Daoy (cell line): ENCODE measurements at places on chromosomes 4 and X. TPM values are rescaled to one million over a fixed set of nuclear protein-coding genes. Genes with fewer than 3 reads are reported as not detected.
A peak's percentile ranks its signal among the peaks of the same experiment; 100 is the strongest.

DNA sequence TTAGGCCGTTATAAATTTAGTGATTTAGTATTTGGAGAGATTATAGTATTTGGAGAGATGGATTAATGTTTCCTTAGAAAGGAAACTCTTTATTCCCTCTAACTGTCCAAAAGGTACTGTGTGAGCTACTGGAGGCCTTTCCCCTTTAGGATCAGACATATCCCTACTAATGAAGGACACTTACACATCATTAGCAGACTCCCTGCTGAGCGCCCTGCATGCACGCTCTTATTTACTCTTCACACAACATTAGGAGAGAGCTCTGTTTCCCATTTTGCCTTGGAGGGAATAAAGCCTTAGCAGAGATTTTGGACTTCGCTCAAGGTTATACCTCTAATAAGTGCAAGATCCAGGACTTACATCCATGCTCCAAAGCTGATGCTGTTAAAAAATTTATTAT lies 17.8 kb upstream of the STOX2 start:
- no peak for DNase-seq

- DNase-seq = no peak
These were observed 36.3 kb downstream of the SH3BGRL start for GRCh38 chrX:81238166-81238565.

GRCh38 chr4:77010841-77011354 lies 61.3 kb downstream of the SEPTIN11 start:
- DNase-seq = peak; percentile 28

DNA sequence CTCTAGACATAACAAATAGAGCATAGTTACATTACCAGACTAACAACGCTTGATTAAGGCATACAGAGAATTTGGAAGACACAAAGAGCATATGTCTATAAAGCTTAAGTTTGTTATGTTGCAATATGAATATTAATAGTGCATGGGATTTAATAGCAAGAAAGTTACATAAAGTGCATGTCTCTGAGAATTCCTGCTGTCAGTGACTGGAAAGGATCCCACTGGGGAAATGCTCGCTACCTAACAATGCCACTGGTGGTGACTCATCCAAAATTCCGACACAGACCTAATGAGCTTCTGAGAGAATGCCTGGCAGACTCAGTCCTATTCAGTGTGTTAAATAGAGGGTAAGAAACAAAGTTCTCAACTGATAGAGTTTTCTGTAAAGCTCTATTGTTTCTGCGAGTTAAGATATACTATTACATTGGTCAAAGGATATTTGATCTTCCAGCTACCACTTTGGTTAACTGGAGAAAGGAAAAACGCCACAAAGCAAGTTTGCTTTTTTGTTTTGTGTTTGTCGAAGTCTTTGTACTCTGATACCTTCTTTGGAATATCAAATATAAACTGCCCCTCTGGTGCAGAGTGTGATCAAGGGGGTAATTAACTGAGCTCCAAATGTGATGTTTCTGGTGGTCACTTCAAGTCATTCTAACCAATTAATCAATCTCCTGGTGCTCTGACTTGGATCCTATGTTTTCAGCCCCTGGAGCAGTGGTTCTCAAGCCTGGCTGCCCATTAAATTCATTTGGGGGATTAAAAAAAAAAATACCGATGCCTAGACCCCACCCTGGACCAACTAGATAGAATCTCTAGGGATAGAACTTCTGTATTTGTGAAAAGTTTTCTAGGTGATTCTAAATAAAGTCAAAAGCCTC lies 107.9 kb downstream of the PALLD start:
- peak; percentile 82 for DNase-seq

DNA sequence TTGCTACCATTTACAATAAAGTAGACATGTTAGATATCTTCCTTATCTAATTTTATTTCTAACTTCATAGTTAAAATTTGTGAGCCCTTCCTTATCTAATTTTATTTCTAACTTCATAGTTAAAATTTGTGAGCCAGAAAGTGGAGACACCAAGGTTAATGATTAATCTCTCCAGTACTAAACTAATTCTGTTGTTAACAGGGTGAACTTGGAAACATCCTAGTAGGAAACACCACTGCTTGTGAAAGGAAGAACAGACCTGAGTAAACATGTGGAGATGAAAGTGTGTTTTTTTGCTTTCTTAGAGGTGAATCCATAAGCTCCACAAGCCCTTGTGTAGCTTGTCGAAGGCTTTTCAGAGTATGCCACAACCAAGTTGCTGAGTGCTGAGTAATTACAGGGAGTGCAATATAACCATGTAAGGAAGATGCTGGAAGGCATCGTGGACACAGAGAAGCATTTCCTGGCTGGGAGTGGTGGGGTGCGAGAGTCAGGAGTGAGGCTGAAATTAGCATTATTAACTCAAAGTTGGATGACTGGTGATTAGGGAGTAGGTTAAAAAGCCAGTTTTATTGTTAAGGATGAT lies 118.6 kb upstream of the NEIL3 start:
- DNase-seq = peak; percentile 5

DNA sequence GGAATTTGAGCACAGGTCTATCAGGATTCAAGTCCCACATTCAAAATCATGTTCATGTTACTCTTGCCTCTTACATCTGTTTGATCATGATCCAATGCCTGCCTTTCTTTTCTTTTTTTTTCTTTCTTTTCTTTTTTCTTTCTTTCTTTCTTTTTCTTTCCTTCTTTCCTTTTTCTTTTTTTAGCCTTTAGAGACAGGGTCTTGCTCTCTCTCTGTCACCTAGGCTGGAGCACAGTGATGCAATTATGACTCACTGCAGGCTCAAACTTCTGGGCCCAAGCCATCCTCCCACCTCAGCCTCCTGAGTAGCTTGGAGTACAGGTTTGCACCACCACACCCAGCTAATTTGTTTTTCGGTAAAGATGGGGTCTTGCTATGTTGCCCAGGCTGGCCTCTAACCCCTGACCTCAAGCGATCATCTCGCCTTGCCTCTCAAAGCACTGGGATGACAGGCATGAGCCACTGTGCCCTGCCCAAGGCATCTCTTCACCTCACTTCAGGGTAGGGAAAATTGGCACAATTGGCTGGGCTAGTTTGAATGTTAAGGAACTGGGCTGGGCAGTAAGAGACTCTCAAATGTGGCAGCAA lies 359.2 kb downstream of the FBXW7 start:
- no peak for DNase-seq

GRCh38 chr4:732911-733630 lies 27.4 kb downstream of the PCGF3 start:
- DNase-seq = no peak

GRCh38 chr4:1869530-1870327 lies 1.5 kb upstream of the NSD2 start:
- DNase-seq = no peak

DNA sequence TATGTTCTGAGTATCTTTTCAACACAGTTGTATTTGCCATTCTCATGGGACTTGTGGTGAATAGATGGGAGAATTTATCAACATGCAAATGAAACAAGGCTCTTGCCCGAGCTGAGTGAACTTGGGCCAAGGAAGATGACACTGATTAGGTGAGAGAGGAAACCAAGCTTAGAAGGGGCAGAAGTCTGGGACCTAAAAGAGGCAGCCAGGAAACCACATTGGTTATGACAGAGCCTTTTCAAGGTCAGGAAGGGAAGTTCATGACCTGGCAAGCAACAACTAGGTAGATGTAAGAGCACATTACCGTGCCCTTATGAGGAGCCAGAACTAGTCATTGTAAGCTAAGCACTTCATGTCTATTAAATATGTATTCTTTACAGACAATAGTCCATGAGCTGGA lies 590.3 kb downstream of the PACRGL start:
- DNase-seq = no peak

GPR119 gene
- total RNA-seq = not detected in 2 replicates

- DNase-seq = no peak
These were observed 252.4 kb upstream of the CPEB2 start for GRCh38 chr4:14749910-14750309.

BMX gene
- total RNA-seq = 0.06 TPM in 1 of 2 replicates, not detected in the other

DNA sequence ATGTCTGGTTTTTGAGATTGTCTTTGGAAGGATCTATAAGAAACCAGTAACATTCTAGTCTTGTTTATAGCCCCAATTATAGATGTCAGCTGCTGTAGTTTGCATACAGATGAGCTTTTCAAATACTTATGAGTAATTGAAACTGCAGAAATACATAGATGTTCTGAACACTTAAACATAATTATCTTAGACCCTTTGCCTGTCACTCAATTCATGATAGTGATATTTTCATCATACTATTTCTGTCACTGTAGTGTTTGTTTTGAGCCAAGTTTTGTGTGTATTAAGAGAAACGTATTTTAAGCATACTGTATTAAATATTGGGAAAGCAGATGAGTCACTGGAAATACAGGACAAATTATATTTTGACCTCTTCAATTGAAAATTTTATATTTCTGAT lies 69.8 kb upstream of the SMARCA5 start:
- DNase-seq = no peak

TMEM184C gene
- 17.7 and 18.3 TPM in 2 replicates for total RNA-seq

- DNase-seq = no peak
These were observed 679.1 kb upstream of the CPEB2 start for GRCh38 chr4:14323191-14323590.

MAGED4 gene
- total RNA-seq = 25.5 and 42.3 TPM in 2 replicates

GRCh38 chr4:37891260-37892159 lies 626 bp downstream of the TBC1D1 start:
- DNase-seq = peak; percentile 39

DNA sequence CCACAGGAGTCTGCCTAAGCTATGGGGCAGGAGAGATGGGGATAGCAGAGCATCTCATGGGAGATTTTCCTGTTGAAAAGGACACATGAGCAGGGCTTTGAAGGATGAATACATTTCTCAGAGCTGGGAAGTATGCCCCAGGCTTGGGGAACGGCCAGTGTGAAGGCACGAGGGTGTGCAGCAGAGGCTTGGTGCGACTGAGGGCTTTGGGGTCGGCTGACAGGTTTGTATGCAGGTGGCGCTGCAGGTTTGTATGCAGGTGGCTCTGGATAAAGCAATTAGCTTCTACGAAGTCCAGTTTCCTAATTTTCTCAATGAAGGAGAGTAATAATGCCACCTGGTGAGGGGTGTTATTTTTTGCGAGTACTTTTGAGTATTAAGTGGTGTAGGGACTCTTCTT lies 6.8 kb upstream of the KIAA0232 start:
- no peak for DNase-seq

DNA sequence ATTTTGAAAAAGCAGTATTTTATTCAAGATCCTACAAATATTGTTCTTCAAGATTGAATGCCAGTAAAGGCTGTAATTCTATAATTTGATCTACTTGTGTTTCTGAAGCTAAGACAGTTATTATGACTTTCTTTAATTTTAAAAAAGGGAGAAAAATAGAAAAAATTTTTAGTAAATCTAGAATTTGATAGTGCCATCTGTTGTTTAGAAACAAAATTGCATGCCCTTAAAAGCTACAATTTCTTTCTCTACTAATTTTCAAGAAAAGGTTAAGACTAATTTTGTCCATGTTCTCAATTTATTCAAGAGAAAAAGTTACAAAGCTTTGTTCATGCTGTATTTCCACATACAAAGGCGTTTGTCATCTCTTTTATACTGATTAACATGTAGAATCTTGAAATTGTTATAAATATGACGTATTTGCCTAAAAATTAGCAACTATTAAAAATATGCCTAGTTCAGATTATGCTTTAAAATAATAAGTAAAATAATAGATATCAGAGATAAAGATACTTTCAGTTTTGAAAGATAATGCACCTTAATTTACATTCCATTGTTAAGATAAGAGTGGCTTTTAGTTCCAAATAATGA lies 25.6 kb upstream of the MMRN1 start:
- no peak for DNase-seq

GAB3 gene
- 0.11 and 0.21 TPM in 2 replicates for total RNA-seq

BMP3 gene
- total RNA-seq = 0.63 TPM in 1 of 2 replicates, not detected in the other

TREX2 gene
- 1.3 TPM in 1 of 2 replicates, not detected in the other for total RNA-seq

DNA sequence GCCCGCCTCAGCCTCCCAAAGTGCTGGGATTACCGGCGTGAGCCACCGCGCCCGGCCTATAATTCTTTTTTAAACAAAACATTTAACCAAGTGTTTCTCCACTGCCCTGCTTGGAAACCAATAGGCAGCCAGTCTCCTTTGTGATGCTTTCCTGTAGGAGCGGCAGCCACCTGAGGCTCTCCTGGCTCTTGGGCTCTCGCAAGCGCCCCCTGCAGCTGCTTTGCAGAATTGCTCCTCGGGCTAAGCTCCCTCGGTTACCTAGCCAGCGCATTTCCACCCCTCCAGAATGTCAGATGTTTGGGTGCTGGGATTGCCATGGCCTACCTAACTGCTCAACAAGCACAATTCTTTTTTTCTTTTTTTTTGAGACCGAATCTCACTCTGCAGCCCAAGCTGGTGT lies 7.7 kb downstream of the S100P start:
- DNase-seq = peak; percentile 31

DNA sequence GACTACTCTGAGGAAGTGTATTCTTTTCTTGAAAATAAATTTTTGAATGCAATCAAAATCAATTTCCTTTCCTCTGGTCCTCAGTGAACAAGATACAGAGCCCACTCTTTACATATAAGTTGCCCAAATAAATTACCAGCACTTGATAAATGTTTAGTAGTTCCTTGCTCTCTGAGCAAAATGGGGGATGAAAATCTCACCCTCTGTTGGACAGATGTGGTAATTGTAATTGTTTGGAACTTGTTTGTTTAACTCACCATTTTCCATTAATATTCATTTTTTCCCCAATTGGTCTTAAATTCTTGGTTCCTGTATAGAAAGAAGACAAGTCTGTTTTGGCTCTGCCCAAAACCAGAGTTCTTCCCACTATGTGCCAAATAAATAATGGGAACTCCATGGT lies 146.3 kb downstream of the LDB2 start:
- DNase-seq = no peak

- no peak for DNase-seq
These were observed 50.2 kb upstream of the GRIA2 start for GRCh38 chr4:157170321-157170720.

GRCh38 chr4:123767806-123768205 lies 371.2 kb downstream of the SPRY1 start:
- no peak for DNase-seq

PUDP gene
- 6.8 and 11.9 TPM in 2 replicates for total RNA-seq

- peak; percentile 15 for DNase-seq
These were observed 57.9 kb upstream of the HPF1 start for GRCh38 chr4:169815606-169816005.

SLC4A4 gene
- 1.2 and 2.6 TPM in 2 replicates for total RNA-seq

DNA sequence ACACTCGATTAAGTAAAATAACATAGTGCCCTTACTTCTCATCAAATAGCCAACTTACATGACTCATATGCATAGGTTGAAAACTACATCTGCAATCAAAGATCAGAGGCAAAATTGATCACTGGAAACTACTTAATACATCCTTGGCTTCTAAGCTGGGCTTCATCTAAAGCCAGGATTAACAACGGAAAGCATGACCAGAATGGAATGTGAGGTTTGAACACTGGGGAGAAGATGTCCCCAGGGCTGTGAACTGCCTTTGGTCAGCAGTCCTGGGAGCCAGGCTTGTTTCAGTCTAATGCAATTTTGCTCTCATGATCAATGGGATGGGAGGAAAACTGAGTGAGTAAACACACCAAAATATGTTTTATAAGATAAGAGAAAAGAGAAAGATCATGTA lies 192.5 kb upstream of the TTC29 start:
- no peak for DNase-seq

GRCh38 chrX:1305411-1305810 lies 31.2 kb upstream of the IL3RA start:
- DNase-seq = no peak

GRCh38 chr4:182288534-182288933 lies 45.3 kb downstream of the TENM3 start:
- DNase-seq = no peak

GRCh38 chrX:31832263-31832662 lies 760.4 kb upstream of the FTHL17 start:
- peak; percentile 20 for DNase-seq
